ENCODE measurements at places on chromosomes 16 and 17. TPM values are rescaled to one million over a fixed set of nuclear protein-coding genes. Genes with fewer than 3 reads are reported as not detected.

The SULT1A2 gene
- total RNA-seq: 0.43 TPM

- no peak overlapping the region for H3K27ac ChIP-seq
- H3K36me3 ChIP-seq: no peaks in the 10 kb centered on the region
- H3K27me3 ChIP-seq: no peaks in the 10 kb centered on the region
- no peaks in the 10 kb centered on the region for H3K4me1 ChIP-seq
- no peak for DNase-seq
Observed at GRCh38 chr17:63407741-63408330, 38.3 kb downstream of the CYB561 start.

- H3K27me3 ChIP-seq: peaks cover 3% of the 10 kb centered on the region
- no peak for DNase-seq
- H3K4me3 ChIP-seq: no peak overlapping the region
- no peaks in the 10 kb centered on the region for H3K36me3 ChIP-seq
- no peaks in the 10 kb centered on the region for H3K4me1 ChIP-seq
- no peak overlapping the region for H3K27ac ChIP-seq
Observed at GRCh38 chr16:49788572-49788971, 67.3 kb downstream of the ZNF423 start.

- no peaks in the 10 kb centered on the region for H3K27me3 ChIP-seq
- no peaks in the 10 kb centered on the region for H3K4me1 ChIP-seq
- no peaks in the 10 kb centered on the region for H3K36me3 ChIP-seq
Observed at GRCh38 chr17:31579265-31579664, 187.8 kb downstream of the RAB11FIP4 start.

The VAT1L gene
- not detected for total RNA-seq

DNA sequence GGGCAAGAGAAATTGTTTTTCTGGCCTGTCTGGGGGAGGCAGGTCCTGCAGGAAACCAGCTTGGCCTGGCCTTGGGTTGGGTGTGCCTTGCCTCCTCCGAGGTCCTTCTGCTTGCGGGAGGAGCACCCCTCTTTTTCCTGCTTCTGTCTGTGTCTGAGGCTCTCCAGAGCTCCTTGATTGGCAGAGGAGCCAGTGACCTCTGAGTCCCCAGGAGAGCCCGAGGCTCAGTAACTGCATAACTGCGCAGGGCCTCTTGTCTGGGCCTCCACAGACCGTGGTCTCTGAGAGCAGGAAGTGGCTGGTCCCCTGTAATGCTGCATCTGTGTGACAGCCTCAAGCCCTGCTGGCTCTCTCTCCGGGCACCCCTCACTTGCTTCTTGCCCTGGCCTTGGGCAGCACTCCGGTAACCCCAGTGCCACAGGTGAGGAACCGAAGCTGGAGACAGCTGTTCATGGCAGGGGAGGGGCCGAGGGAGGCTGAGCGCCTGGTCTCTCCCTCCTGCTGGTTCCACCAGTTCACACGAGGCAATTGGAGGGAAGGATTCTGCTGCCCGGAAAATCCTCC, 1.6 kb downstream of the CAPN15 start:
- no peaks in the 10 kb centered on the region for H3K27me3 ChIP-seq
- peaks cover 21% of the 10 kb centered on the region for H3K4me1 ChIP-seq

DNA sequence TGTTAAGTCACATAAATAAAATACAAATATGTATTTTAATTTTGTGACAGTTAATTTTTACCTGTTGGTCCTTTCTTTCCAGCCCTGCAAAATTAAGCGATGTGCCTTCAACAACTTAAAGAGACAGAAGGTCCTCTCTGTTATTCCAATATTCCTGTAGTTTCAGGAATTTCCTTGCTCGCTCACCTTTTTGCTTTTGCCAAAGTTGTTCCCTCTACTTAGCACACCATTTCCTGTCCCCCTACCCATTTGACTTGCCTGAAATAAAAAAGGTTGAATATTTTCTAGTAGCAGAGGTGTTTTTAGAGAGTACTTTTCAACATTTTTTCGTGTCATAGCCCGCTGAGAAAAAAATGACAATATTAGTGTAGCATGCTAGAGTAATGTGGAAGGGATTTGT, 556 bp upstream of the MYH2 start:
- no peak for DNase-seq
- H3K4me3 ChIP-seq: no peak overlapping the region
- H3K27ac ChIP-seq: no peak overlapping the region
- no peaks in the 10 kb centered on the region for H3K36me3 ChIP-seq
- H3K27me3 ChIP-seq: no peaks in the 10 kb centered on the region
- H3K4me1 ChIP-seq: no peaks in the 10 kb centered on the region

The MYH8 gene
- total RNA-seq: not detected

- H3K36me3 ChIP-seq: no peaks in the 10 kb centered on the region
- no peak overlapping the region for H3K27ac ChIP-seq
- H3K4me1 ChIP-seq: peaks cover 10% of the 10 kb centered on the region
- H3K27me3 ChIP-seq: no peaks in the 10 kb centered on the region
Observed at GRCh38 chr17:17056156-17056539, 13.9 kb downstream of the MPRIP start.

DNA sequence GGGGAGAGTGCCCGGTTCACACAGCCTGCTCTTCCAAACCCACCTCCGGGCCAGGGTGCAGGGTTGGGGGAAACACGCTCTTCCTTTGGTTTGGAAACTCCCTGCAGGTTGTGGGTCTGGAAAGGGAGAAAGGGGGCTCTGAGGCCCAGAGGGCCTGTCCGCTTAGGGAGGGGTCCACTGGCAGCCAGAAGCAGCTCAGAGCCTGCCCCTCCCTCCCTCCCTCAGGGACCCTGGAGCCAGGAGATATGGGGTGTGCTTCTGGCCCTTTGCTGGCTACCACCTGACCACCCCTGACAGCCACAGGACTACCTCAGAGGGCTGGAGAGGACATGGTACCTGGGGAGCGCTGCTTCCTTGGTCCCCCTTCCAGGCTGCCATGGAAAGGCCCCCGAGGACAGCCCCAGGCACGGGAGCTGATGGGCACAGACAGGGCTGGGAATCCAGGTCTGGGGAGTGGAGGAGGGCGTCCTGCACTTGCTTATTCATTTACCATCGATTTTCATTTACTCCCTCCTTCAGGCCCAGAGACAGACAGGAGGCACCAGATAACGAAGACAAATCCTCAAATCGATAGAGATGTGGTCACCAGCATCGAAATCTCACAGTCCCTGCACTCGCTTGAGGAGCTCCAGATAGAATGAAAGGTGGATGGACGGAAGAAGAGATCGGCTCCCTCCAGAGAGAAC, 48.4 kb upstream of the DOC2B start:
- H3K4me3 ChIP-seq: no peak overlapping the region
- no peak for DNase-seq
- H3K27me3 ChIP-seq: no peaks in the 10 kb centered on the region
- no peaks in the 10 kb centered on the region for H3K4me1 ChIP-seq
- H3K27ac ChIP-seq: no peak overlapping the region

The OTOA gene
- total RNA-seq: not detected

- peak; percentile 43 for DNase-seq
- no peaks in the 10 kb centered on the region for H3K27me3 ChIP-seq
- H3K27ac ChIP-seq: no peak overlapping the region
- H3K4me3 ChIP-seq: no peak overlapping the region
- no peaks in the 10 kb centered on the region for H3K4me1 ChIP-seq
Observed at GRCh38 chr16:64983963-64984362, 137.9 kb downstream of the CDH11 start.
